ENCODE measurements at places on chromosomes 12 and 14. TPM values are rescaled to one million over a fixed set of nuclear protein-coding genes. Genes with fewer than 3 reads are reported as not detected.
A peak's percentile ranks its signal among the peaks of the same experiment; 100 is the strongest.

- DNase-seq: peak; percentile 71
Observed at GRCh38 chr14:105019861-105020814, 745 bp downstream of the CDCA4 start.

Gene CYP46A1
- polyA plus RNA-seq: not detected

DNA sequence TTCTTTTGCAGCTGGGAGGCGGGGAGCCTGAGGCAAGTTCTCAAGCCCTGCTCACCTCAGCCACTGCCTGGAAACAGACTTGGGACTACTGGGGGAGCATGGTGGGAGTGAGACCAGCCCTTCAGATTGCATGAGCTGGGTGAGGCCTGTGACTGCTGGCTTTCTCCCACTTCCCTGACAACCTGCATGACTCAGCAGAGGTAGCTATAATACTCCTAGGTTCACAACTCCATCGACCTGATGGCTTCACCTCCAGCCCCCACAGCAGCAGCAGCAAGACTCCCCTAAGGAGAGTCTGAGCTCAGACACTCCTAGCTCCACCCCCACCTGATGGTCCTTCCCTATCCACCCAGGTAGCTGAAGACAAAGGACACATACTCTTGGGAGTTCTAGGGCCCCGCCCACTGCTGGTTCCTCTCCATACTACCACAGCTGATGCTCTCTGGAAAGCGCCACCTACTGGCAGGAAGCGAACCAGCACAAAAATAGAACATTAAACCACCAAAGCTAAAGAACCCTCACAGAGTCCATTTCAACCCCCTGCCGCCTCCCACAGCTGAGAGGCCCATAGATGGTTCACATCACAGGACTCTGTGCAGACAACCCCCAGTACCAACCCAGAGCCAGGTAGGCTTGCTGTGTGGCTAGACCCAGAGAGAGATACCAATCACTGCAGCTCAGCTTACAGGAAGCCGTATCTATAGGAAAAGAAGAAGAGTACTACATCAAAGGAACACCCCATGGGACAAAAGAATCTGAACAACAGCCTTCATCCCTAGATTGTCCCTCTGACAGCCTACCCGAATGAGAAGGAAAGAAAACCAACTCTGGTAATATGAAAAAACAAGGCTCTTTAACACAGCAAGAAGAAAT is 68.7 kb downstream of the RPAP3 start:
- DNase-seq: peak; percentile 17

- no peak for DNase-seq
Observed at GRCh38 chr14:68088451-68088854, 268.9 kb downstream of the RAD51B start.

Gene PRICKLE1
- 0.53 TPM for polyA plus RNA-seq

DNA sequence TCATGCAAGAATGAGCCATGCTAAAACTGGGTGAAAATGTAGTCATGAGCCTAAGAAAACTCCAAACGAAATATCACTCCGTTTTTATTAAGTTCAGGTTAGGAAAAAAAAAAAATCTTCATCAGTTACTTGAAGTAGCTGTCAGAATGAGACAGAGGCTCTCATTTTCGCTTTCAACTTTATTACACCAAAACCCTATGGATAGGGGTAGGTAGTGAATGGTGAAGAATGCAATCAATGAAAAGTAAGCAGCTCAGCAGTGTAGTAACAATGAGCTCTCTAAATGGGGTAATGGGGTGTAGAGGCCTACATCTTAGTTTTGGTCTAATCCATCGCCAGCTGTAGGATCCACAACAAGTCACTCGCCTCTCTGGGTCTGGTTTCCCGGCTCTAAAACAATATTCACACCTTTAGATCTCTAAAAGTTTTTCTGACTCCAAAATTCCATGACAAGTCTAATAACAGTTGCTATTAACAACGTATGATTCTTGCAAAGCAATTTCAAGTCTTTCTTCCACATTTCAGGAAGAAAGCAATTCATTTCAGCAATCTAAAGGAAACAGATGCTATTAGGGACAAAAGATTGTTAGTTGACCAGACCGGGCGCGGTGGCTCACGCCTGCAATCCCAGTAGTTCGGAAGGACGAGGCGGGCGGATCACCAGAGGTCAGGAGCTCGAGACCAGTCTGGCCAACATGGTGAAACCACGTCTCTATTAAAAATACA is 1.7 kb downstream of the BTBD7 start:
- DNase-seq: no peak

DNA sequence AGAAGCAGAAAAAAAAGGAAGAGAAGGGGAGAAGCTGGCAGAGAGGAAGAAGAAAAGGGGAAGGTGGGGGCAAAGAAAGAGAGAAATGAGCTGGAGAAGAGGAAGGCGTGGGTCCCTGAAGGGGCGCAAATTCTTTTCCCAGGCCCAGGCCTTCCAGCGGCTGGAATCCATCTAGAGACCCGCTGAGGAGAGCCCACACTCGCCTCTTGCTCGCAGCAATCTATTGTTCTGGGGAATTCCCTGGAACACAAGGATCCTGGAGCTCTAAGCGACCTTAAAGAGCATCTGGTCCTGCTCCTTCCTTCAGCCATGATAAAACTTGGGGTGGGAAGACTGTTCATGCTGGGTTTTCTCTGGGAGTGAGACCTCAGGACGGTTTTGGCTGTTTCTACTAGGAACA is 41.2 kb upstream of the FKBP4 start:
- DNase-seq: no peak

Measured in CD8-positive, alpha-beta memory T cell (primary cell).